Hindlimb muscle (tissue), 1 donor: ENCODE measurements at places on chromosomes 6 and 20. TPM values are rescaled to one million over a fixed set of nuclear protein-coding genes. Genes with fewer than 3 reads are reported as not detected.

Gene ADGB
- not detected for polyA plus RNA-seq

Gene SLC35F1
- 1.3 TPM for polyA plus RNA-seq

GRCh38 chr6:8334113-8334512 lies 101.2 kb downstream of the SLC35B3 start:
- DNase-seq = no peak

DNA sequence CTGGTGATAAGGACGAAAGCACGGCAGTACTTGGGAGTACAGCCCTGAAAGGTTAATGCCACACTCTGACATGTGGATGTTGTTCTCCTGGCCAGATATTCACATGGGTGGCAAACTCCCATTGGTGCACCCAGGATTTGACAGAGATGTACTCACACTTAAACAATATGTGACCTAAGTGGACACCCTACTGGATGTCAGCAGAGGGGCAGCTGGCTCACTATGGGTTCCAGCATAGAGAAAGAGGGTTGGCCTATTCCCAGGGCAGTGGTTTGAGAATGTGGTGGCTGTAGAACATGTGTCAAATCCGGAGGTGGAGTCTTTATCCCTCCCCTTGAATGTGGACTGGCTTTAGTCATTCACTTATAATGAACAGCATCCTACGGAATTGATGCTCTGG lies 333.2 kb downstream of the DHX35 start:
- no peak for DNase-seq

- no peak for DNase-seq
Measured at GRCh38 chr6:56268266-56268665, 20.9 kb upstream of the COL21A1 start.

- no peak for DNase-seq
Measured at GRCh38 chr20:5895626-5896025, 54.7 kb downstream of the TRMT6 start.

DNA sequence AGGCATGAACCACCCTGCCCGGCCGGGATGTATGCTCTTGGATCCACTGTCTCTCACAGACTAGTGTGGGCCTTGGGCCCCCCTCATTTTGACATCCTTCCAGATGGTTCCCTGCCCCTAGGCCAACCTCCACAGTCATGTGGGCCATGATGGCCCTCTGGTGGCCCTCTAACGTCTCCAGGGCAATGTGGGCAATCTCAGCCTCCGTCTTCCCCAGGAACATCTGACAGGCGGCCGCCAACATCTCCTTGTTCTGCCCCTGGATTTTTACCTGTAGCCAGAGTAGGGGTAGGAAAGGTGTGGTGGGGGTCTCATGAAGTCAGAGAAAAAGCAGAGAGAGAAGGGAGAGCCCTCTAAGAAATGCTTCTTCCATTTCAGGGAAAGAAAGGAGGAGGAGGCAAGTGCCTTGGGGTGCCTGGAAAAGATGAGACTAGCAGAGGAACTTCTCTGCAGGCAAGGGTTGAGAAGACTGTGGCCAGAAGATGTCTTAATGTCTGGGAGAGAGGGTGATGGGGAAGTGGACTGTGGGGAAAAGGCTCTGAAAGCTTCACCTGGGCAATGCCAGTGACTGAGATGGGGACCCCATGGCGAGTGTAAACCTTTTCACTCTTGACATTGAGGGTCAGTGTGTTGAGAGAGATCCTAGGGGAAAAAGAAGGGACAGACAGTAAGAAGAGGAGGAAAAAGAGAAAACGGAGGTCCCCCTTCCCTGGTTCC lies 1.3 kb downstream of the FLOT1 start:
- no peak for DNase-seq

DNA sequence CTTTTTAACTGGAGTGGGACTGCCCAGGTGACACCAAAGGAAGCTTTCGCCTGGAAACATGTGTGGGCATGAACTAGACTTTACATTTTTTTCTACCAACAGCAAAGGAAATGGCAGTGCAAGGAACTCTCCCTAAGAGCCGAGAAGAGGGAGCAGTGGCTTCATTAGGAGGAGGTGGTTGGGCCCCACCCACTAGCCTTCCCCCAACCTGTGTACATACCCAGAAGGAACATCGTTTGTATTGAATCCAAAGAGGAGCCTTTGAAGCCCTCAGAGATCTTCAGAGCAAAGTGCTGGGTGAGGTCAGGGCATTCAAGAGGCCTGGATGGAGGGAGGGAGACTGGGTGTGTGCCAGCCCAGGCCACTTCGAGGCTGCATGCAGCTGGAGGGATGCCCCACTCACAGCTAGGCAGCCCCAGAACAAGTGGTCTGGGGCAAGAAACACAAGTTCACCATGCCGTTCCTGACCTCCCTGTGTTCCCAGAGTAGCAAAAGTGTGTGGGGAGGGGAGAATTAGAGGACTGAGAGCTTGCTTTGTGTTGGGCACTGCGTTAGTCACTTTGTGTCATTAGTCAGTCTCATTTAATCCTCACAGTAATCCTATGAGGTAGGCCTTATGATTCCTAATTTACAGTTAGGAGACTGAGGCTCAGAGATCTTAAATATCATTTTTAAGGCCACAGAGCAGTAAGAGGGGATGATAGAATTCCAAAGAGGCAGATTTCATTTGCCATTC lies 191.6 kb upstream of the SUPT3H start:
- no peak for DNase-seq

- no peak for DNase-seq
Measured at GRCh38 chr6:138965291-138965874, 22.7 kb downstream of the REPS1 start.

DNA sequence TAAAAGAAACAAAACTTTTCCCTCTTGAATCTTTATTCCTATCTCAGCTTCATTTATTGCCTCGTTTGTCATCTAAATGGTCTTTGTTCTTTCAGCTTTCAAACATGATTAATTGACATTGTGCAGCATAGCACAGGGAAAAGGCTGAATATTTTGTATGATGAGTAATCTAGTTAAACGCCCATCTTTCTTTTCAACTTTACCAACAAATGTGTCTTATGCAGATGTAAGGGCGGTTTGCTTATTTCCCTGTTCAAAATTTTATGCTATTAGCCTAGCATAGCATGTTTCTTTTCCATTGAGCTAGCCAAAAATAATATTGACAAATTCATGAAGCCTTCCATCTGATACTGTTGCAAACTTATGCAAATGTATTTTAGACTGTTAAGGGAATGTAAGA lies 176.4 kb upstream of the AKAP12 start:
- DNase-seq = peak; percentile 52

GRCh38 chr6:135434991-135435390 lies 62.5 kb downstream of the AHI1 start:
- no peak for DNase-seq
